ENCODE measurements at places on chromosomes 3 and 15.
A peak's percentile ranks its signal among the peaks of the same experiment; 100 is the strongest.

- no peak for DNase-seq
Observed at GRCh38 chr3:189262746-189263145, 91.0 kb downstream of the TPRG1 start.

- no peak for DNase-seq
Observed at GRCh38 chr3:100526613-100527346, 34.4 kb downstream of the TMEM45A start.

DNA sequence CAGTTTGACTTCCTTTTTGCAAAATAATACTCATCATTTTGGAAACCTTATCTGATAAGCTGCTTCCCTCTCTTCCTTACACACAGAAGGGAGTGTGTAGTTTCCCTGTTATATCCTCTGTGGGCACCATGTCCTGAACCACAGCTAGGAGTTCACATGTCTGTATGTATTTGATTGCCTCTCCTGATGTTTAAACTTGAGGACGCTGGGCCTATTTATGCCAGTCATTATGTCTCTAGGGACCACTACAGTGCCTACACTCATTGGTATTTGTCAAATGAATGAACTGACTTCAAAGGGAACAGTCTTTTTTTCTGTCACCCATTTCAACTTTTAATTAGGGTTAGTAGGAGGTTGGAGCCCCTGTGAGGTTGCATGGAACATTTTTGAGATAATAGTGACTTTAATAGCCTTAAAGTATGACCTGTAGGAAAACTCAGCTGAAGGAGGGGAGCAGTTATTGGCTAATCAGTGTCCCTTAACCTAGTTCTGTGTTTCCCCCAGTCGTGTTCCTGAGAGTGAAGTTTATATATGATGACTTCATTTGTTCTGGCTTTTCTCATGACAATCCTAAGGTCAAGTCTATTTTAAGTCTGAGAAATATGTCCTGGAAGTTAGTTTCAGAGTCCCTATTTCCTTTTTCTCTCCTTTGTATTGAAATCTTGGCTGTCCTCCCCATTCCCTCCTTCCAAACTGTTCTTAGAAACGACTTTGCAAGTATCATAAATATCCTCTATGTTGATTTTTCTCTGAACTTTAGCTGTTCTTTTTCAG, 28.9 kb downstream of the PDE8A start:
- DNase-seq: no peak

DNA sequence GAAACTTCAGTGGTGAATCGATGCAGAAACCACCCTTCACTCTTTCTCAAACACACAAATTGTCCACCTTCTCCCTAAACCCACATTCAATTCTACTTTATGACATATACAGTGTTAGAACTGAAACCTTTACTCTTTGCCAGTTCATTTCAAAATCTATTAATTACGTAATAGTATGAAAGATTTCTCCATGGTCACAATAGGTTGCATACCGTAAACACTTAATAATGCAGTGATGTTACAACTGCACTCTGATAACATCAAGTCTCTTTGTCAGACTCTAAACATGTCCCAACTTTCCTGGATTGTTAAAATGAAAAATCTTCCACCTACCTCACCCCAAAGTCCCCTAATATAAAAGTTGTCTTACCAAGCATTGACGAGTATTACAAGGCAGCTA, 111.8 kb upstream of the PROK2 start:
- no peak for DNase-seq

DNA sequence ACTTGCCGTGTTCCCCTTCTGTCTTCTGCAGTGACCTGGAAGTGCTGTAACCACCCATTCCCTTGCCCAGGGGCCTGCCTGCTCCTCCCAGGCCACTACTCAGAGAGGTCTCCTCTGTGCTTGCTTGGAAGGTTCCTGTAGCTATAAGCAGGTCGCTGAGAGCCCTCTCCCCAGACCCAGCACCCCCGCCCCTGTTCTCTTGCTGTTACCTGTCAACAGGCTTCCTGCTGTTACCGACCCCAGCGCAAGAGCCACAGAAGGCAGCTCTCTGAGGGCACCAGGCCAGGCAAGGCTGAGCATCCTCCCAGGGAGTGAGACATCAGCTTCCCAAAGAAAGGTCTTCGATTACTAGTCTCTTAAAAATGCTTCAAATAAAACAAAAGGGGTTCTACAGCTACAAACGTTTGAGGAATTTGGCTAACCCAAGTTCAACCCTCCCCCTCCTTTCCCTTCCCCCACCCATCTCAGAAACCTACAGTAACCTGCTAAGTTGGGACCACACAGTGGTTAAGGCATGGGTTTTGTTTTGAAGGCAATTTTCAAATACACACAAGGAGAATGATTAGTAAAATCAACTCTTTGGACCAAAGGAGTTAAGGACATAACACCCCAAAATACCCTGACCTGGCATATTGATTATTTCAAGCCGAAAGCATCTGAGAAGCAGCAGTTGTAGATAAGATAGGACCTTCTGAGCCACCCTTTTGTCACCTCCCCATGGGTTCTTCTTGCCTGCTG, 74.9 kb upstream of the MFGE8 start:
- DNase-seq: no peak

- DNase-seq: no peak
Observed at GRCh38 chr3:197343656-197344408, 45.4 kb upstream of the DLG1 start.

- DNase-seq: no peak
Observed at GRCh38 chr15:40768521-40769273, 1.1 kb upstream of the C15orf62 start.

- DNase-seq: no peak
Observed at GRCh38 chr3:187039100-187039722, 100.1 kb downstream of the RPL39L start.

DNA sequence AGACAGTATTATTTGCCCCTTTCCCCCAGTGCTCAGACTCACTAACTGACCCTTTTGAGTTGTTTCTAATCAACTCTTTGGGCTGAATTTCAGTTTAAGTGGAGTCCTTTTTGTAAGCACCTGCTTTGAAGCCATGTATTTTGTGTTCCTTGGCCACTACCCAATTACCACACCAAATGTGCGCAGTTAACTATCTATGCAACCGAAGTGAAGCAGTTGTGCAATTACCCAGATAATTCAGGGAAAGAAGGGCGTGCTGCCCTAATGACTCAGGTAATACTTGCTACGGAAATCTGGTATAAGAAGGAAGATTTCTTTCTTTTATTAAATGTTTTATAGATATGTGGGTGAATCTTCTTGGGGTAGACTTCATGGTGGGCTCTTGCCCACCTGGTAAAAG, 371.9 kb upstream of the TBL1XR1 start:
- DNase-seq: no peak

DNA sequence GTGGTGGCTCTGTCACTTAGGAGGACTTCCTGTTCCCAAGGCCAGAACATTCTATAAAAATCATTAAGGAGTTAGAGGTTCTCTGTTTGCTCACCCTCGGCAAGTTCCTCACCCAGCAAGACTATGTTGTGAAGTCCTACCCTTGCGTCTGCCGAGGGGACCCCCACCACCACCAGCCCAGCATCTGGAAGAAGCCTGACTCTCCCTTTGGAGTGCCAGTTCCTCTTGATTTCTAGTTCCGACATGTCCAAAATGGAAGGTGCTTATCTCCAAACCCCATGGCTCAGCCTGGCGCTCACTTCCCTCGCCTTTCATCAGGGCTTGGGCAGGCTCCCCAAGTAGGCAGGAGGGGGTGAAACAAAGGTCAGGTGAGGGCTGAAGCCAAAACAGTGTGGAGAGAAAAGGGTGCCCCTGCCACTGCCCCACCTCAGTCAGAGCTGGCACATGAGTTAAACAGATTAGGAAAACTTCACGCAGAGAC, 41.0 kb downstream of the BHLHE40 start:
- no peak for DNase-seq

DNA sequence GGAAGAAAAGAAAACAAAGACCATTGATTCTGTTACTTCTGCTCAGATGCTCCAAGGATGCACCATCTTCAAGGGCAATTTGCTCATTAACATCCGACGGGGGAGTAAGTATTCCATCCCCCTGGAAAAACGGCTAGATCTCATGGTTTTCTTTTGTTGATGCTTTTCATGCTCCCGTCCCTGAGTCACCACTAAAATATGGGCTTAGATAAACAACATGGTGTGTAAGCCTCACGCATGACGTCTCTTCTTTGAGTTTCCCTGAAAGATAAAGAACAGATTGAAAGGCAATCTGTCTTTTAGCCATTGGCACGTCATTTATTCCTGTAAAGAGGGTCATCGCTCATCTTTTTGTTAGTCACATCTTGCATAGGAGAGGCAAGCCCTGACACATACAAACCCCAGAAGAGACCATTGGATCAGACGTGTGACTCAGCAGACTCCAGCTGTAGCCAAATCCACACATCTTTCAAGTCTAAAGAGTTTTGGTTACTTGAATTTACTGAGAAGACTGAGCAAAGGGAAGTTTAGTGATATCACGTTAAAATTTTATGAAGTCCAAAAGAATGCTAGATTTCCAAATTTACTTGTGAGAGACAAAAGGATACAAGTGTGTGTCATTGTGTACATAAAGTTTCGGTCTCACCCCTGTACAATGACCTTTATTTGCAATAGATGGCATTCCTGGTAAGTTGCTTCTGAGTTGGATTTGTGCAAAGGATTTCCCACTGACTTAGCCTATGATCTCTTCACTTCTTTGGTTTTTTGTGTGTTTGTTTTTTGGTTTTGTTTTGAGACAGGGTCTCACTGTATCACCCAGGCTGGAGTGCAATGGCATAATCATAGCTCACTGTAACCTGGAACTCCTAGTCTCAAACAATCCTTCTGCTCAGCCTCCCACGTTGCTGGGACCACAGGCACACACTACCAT, 110.5 kb downstream of the PGPEP1L start:
- DNase-seq: no peak

DNA sequence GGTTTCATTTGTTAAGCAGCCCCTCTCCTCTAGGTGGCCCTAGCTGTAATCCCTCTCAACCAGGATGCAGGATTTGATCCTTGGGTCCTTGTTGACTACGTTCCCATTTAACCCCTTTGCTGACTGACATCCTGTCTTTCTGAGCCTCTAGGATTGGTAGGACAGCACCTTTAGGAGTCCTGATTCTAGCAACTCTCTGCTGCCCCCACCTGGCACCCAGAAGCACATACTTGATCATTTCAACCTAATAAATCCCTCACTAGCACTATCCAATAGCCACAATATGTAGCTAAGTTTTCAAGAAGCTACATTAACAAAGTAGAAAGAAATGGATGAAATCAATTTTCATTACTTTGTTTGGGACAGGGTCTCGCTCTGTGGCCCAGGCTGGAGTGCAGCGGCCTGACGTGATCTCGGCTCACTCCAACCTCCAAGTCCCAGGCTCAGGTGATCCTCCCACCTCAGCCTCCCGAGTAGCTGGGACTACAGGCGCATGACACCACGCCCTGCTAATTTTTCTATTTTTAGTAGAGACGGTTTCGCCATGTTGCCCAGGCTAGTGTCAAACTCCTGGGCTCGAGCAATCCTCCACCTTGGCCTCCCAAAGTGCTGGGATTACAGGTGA, 28.3 kb downstream of the RSL24D1 start:
- peak; percentile 34 for DNase-seq

- no peak for DNase-seq
Observed at GRCh38 chr3:28971156-28971555, 309.7 kb upstream of the RBMS3 start.

DNA sequence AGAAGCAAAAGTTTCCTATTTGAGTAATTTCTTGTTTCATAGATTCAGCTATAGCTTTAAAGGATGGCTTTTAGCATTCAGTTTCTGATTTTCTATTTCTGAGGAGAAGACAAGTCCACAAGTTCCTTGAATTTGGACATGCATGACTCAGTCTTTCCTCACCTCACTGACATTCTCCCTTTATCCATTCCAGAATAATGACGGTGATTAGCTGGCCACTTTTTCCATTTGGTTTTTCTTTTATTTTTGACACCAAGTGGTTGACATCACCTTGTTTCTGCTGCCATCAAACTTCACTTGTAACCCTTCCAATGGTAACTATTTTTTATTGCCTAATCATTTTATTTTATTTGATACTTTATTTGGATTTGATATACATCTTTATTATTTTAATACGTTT, 404.4 kb upstream of the KCNMB2 start:
- no peak for DNase-seq

- no peak for DNase-seq
Observed at GRCh38 chr3:30294241-30294667, 312.1 kb upstream of the TGFBR2 start.

DNA sequence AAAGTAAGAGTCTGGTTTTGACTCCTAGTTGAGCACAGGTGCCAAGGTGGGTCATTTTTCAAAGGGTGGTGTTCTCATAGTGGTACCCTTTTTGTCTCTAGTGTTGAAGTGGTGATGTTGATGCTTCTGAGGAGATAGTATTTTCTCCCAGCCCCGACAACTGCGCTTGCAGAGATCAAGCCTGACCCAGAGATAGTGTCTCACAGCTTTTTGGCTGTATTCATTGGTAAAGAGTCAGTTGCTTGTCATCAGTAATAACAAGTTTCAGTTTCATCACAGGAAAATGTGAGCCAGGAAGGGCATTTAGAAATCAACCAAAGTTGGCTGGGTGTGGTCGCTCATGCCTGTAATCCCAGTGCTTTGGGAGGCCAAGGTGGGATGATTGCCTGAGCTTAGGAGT, 139.3 kb downstream of the NFKBIZ start:
- no peak for DNase-seq

DNA sequence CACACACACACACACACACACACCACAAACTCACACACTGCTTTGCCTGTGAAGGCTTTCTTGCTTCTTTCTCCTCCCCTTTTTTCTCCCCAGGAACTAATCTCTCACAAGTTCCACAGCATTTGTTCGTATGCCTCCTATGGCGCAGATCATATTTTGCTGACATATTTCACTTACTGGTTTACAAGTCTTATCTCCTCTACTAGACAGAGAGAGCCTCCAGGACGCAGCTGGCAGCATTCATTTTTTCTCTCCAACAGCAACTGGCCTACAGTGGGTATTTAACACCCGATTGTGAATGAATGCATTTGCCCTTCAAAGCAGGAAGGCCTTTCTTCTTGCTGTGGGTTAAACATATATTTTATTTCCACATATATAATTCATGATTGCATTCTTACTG, 47.0 kb upstream of the DLG1 start:
- DNase-seq: no peak

DNA sequence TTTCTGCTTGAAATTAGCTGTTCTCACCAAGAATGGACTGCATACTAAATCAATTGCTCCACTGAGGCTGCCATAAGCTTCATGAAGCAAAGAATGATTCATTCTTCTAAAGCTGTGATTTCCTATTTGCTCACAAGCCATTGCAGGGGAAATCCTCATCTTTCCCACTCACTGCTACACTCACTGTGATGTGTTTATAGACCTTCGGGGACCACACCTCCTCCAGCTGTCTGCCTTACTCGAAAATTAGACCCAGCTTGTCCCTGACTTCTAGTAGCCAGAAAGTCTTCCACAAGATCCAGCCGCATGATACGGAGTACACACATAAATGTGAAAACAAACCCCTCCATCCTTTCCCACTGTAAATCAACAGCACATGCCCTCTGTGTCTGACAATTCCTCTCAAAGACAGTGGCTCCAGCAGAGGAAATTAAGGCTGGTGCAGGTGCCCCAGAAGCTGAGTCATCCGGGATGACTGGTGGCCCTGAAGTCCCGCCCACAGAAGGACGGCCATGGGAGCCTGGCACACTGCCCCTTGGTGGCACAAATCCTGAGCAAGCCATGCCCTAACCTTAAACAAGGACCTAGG, 172.0 kb downstream of the STT3B start:
- DNase-seq: no peak

- DNase-seq: no peak
Observed at GRCh38 chr3:143001034-143001368, 369 bp upstream of the U2SURP start.

- DNase-seq: no peak
Observed at GRCh38 chr15:89666184-89666857, 11.1 kb upstream of the KIF7 start.

GRCh38 chr3:69768438-69768837, 29.2 kb downstream of the MITF start:
- DNase-seq: no peak

GRCh38 chr3:15271785-15272381, 60.5 kb downstream of the SH3BP5 start:
- DNase-seq: peak; percentile 49
